ENCODE measurements at places on chromosomes 11 and 22.
A peak's percentile ranks its signal among the peaks of the same experiment; 100 is the strongest.

DNA sequence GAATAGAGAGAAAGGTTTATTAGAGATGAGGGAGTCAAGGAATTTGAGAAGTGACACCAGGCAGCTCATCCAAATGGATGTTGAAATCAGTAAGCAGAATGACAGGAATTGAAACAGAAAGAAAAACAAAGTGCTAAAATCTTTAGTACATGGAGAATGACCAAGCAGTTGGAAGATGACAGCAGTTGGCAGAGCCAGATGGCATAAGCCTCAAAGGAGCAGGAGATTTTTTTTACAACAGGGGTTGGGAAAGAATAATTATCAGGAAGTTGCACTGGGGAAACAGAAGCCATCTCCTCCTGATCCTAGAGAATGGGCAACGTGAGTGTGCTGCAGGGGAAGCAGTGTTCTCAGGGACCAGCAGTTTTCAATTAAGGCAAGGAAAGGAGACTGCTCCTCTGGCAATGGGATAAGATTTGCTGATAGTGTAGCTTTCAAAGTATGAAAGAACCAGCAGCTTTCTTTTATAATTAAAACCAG lies 28.9 kb downstream of the RAB39A start:
- no peak for DNase-seq

- DNase-seq: no peak
Observed at GRCh38 chr11:65591939-65592857, 3.4 kb downstream of the KCNK7 start.

DNA sequence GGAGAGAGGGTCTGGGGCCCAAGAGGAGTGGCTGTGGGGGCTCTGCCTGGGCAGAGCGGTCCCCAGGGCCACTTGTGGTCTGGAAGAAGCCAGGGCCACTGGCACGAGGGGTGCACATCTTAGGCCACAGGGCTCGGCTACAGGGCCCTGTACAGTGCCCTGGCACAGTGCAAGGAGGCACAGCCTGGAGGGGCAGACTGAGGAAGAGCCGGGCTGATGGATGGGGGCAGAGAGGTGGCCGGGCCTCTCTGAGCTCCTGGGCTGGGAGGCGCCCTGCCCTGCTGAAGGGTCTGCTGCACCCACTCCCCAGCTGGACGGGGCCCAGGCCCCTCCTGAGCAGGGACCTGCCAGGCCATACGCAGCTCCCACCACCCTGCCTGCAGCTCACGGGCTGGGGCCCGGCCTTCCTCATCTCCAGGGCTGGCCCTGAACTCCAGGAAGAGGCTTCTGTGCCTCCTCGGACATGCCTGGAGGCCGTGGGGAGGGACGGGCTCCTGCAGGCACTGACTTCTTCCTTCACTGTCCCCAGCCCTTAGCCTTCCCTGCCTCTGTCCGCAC lies 123.5 kb downstream of the CACNA1I start:
- no peak for DNase-seq

GRCh38 chr11:60809249-60809648 lies 24.1 kb downstream of the MS4A10 start:
- no peak for DNase-seq

GRCh38 chr11:58787903-58788302 lies 56.2 kb upstream of the GLYAT start:
- DNase-seq: no peak

- no peak for DNase-seq
Observed at GRCh38 chr11:122404571-122404970, 251.0 kb upstream of the UBASH3B start.

- DNase-seq: no peak
Observed at GRCh38 chr11:74282914-74283371, 28.5 kb downstream of the P4HA3 start.

DNA sequence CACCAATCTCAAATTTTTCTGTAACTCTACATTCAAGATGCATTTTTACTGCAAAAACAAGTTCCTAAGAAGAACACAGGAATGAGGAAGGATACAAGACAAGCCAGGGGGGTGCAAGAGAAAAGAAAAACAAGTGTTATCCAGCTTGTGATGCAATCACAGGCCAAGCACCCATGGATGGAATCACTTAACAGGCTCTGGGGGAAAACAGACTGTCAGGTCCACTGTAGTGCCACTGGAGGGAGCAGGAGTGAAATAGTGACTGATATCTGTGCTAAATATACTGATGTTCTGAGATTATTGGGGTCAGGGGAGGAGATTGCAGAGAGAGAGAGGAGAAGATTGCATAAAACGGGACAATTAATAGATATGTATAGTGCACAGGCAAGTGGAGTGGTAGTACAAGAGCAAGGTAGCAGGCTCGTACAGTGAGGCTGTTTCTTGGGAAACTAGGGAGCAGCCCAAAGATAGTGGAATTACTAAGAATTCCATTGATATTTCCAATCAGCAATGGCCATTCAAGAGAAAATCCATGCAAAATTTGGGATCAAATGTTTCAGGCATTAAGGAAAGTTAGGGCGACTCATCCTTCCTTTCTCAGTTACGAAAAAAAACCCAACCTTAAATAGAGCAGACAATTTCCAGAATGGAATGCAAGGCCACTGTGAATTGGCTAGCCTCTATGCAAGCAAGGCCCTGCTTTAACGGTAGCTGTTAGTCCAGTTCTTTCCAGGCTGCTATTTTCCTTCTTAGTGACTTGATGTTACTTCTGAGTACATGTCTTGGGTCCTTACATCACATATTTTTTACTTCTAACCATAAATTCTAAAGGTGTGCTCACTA lies 52.2 kb upstream of the CEP126 start:
- DNase-seq: peak; percentile 63

DNA sequence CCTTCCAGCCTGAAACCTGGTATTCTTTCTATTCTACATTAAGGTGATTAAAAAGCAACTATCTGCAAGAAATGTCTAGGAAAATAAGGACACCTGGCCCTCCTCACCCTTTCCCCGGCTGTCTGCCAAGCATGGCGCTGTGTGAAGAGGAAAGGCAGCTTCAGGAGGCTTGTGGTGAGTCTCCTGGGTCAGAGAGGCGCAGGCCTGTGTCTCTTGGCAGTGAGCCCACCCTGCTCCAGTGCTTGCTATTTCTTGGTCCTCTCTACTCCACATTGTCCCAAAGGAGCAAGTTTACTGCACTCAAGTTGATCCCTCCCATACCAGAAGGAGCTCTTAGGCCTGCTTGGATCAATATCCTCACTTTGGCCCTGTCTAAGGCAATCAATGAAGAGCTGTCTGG lies 520.7 kb upstream of the B3GAT1 start:
- no peak for DNase-seq

DNA sequence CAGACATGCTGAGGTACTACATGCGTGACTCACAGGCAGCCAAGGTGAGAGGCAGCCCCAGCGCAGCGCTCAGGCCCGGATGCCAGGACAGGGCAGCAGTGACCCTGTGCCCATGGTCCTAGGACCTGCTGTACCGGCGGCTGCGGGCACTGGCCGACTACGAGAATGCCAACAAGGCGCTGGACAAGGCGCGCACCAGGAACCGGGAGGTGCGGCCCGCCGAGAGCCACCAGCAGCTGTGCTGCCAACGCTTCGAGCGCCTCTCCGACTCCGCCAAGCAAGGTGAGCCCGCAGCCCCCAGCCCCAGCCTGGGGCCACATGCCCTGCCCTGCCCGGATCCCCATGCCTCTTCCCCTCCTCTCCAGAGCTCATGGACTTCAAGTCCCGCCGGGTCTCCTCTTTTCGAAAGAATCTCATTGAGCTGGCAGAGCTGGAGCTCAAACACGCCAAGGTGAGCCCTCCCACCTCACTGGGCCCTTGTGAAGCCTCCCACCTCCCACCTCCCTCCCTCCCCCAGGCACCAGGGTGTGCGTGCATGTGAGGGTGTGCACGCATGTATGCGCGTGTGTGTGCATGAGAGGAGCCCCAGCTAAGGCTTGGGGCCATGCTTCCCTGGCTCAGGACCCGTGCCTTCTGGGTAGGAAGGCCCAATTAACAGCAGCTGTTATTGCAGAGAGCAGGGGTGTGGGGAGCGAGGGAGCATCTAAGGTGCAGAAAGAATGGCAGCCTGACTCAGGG lies 5.3 kb downstream of the CFL1 start:
- no peak for DNase-seq

DNA sequence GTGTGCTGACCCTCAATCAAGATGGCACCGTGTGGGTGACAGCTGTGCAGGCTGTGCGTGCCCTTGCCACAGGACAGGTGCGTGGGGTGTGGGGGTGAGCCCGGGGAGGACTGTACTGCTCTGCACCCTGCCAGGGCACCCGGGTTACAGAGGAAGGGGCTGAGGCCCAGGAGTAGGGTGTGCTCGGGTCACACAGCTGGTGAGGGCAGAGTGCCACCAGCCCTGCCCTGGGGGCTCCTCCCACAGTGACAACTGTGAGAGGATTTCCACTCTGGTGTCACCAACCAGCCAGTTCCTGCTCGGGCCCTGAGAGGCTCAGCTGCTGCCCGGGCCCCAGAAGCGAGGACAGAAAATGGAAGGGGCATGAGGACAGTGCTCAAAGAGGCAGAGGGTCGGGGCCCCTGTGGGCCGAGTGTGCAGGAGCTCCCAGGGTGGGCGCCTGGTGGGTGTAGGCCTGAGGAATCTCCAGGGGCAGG lies 20.5 kb downstream of the TRMU start:
- no peak for DNase-seq

DNA sequence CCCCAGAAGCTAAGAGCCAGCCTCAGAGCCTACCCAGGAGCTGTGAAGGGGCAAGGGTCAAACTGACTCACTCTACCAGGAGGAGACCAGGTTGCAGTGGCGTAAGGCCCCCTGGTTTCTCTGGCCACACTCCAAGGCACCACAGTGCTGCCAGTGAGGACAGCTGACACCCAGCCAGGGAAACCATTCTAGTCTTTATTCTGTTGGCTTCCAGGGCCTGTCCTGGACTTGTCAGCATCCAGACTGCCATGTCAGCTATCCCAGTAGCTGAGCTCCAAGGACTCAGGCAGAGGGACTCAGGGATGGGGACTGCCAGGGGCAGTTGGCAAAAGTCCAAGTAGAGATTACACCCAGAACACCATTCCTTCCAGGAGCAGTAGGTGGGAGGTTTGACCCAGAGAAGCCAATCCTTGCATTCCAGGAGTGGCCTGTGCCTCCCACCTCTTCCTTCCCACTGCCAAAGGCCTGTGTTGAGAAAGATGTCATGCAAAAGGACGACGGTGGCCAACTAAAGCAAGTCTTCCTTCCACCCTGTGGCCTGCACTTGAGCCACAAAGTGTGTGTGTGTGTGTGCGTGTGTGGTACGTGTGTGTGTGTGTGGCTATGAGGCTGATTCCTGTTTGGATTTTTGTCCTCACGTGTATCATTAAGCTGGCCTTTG lies 3.6 kb upstream of the MAPK8IP1 start:
- no peak for DNase-seq

Measured in NCI-H460 (cell line).